ENCODE measurements at places on chromosomes 1 and 21.

DNA sequence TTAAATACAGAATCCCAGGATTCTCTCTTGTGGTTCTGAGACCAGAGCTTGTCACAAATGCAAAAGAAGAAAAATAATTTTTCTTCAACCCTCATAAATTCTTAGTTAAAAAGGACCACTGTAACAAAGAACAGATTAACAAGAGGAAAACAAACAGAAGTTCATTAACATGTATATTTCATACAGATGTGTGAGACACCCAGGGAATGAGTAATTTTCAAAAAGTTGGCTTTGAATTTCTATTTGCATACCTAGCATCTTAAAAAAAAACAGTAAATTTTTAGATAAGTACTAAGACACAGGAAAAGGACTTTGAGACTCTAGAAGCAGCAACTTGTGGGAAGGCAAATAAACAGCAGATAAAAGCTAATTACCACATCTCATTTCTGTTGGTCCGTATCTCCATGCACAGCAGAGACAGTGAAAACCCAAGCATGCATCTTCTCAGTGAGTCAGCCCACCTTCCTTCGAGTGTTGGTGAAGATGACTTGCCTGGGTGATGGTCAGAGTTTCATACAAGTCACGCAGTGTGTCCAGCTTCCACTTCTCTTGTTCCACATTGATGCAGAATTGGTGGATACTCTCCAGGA lies 399.9 kb upstream of the ADAMTS5 start:
- no peak for DNase-seq

DNA sequence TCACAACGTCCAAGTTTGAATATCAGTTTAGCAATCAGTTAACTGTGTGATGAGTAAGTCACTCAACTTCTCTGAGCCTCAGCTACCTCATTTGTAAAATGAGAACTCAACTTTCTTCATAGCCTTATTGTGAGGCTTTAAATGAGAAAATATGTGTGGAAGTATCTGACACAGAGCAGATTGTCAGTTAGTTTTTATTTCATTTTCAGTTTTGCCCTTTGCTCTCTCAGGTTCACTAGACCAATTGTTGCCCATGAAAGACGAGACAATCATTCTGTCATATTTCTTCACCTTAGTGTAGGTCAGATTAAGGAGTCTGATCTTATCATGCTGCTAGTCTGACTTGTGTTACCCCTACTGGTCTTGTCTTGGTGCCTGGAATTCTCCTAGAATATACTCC lies 232.8 kb upstream of the PTBP2 start:
- no peak for DNase-seq

DNA sequence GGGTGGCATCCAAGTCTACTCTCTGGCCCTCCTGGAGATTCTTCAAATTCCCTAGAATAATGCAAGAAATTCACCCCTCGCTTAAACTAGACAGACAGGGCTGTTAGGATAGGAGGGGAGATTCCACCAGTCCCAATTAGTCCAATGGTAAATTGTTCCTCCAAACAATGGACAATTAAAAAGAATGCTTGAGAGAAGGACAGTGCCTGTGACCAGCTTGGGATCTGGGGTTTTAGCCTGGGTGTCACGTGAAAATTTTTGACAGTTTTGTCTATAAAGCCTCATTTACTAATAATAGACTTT lies 177.7 kb upstream of the RAB4A start:
- no peak for DNase-seq

- no peak for DNase-seq
Observed at GRCh38 chr21:34154878-34155277, 81.5 kb downstream of the MRPS6 start.

DNA sequence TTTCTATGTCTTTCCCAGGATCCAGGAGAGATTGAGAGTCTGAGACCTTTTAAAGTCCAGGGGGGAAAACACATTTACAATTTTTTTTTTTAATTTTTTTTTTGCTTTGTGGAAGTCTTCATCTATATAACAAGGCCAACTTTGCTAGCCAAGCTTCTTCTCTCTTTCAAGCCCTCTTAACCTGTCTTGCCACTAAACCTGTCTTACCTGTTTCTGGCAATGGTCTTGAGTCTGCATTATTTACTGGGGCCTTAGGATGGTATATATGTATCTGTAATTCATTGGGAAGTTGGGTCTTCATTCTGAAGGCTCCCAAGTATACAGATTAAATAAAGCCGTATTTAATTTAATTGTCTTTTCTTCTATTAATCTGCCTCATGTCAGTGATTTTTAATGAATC lies 750.9 kb upstream of the B3GALT2 start:
- DNase-seq: no peak

GRCh38 chr1:14261395-14261794 lies 337.1 kb upstream of the KAZN start:
- no peak for DNase-seq

- DNase-seq: no peak
Observed at GRCh38 chr1:224809613-224810012, 119.9 kb upstream of the DNAH14 start.

DNA sequence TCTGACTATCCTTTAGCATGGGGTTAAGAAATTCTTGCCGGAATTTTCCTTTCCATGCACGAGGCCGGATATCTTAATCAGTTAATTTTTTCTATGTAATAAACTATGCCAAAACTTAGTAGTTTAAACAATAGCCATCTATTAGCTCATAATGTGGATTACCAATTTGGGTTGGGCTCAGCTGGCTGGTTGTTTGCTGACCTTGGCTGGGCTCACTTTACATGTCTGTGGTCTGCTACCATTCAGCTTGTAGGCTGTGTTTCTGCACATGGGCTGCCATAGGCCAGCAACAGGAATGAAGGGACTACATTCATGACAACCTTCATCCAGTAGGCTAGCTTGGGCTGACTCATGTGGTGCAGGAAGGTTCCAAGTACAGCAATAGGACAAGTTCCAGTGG lies 56.0 kb upstream of the NTPCR start:
- DNase-seq: no peak

- DNase-seq: no peak
Observed at GRCh38 chr1:200780545-200781369, 42.1 kb downstream of the CAMSAP2 start.

DNA sequence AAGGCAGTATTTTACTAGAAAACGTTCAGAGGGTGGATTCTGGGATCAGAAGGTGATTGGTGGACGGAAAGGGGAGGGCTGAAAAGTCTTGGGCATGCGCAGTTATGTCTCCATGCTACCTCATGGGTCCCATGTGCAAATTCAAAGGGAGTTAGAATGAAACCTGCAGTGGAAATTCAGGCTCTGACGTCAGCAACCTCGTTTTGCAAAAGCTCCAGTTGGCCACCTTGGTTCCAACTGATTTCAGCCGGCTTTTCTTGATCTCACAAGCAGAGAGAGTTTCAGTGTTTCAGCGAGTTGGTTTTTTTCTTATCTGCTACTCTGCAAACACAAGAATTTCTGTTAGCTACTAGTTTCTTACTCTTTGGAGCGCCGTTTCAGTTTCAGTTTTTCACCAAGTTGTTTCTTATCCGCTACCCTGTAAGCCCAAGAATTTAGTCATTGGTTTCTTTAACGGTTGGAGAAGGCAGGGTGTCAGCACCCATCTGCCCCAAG lies 69.8 kb upstream of the PGBD5 start:
- no peak for DNase-seq

DNA sequence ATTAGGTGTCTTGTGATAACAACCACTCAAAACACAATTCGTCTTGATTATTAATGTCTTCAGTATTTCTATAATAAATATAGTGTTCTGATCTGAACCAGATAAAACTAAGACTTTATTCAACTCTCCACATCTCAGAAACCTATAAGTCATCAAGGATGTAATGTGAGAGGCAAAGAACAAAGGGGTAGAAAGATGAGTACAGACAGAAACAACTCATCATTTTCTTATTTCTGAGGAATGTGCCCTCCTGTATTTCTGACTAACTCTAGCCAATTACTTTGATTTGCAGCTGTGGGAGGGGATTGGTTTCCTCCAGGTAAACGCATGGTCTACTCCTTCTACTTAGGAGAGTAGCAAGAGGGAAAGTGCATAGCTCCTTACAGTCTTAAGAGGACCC lies 73.7 kb upstream of the ST6GALNAC5 start:
- DNase-seq: no peak

DNA sequence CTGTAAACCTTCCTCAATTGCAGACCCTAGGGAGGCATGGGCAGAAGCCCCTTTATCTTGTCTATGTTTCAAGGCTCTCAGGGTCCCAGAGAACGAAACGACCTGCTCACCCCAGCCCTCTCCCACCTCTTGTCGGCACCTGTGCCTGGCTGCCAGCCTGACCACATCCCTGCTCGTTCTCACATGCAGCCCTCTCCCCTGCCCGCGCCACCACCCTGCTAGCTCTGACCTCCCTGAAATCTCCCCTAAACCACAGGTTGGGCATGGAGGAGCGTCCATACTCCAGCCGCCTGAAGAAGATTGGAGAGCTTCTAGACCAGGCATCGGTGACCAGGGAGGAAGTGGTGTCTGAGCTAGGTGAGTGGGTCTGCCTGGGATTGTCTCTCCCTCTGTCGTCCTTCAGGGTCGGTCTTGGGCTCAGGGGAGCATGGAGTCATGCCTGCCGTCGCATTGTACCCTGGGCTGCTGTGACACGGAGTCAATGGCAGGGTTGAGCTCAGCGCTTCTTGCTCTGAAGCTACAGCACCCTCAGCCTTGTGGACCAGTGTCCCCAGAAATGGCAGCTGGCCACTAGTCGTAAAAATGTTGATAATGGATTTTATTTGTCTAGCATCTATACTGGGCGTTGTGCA lies 3.6 kb downstream of the ADPRS start:
- DNase-seq: no peak

- DNase-seq: no peak
Observed at GRCh38 chr1:52238887-52239707, 97.2 kb downstream of the ZFYVE9 start.

DNA sequence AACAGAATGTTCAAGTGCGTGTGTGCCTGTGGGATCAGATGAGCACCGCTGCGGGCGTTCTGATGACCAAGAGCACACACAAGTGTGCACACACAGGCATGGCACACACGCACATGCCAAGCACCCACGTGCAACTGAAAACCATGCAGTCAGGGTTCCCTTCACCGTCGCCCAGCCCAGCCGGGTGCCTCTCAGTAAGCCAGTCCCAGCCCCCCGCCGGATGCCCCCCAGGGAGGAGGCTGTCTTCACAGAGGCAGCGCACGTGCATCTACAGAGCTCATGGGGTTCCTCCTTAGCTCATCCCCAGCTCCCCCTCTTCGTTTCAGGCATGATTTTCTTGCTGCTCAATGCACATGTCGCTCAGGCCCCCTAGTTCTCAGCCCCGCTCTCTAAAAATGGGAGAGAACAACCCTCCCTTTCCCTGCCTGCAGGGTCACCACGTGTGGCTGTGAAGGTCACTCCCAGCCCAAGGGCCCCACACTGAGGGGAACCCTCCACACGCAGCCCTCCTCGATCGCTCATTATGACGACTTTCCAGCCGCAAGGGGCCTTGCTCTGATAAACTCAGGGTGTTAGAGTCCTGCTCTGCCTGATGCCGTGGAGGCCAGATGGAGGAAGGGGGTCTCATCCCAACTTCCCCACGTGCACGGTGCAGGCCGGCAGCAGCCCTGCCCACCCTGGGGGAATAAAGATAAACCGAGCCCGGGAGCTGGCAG lies 30.4 kb upstream of the ARHGEF16 start:
- DNase-seq: no peak

DNA sequence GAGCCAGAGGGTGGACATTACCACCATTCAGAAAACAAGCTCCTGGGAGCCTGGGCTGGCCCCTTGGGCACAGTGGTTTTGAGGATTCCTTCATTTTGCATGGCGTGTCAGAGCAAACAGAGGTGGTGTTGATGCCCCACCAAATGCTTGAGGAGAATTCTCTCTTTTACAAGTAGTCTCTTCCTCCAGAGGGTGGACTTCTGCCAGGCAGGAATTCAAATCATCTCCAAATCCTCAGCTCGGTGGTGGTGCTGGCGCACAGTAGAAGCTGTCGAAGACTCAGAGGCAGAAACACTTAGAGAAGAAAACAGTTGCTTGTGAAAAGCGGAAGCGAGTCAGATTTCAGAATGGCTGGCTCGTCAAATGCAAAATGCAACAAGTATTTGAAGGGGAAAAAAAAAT lies 3.4 kb upstream of the CHI3L1 start:
- DNase-seq: no peak

GRCh38 chr1:240091614-240092300 lies at the start of gene FMN2:
TSS of gene FMN2 (plus strand) at chr1:240091883. CDS start at chr1:240092110, 227 bp downstream.
- DNase-seq: peak; percentile 41

Data from hippocampal formation (tissue), 2 donors.